HAP-1 (cell line): ENCODE measurements at places on chromosomes 3 and 15.

DNA sequence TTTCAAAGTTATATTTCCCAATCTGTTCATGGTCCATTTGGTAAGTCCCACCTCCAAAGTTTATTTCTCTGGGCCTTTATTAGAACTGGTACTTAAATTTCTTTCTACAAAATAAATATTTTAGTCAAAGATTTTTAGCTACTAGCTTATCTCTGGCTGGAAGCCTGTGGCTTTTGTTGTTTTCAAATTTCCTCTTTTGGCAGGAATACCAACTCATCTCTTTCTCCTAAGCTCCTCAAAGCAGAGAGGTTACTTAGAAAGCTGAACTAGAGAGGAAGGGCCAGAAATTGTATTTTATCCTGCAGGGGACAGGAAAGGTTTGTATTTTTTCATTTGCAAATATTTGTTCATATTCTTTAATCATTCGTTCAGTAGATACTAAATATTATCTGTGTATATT is 227.8 kb downstream of the TBL1XR1 start:
- DNase-seq, result no peak

- DNase-seq, result no peak
These were observed 158.1 kb upstream of the UBE3A start for GRCh38 chr15:25596644-25597562.

DNA sequence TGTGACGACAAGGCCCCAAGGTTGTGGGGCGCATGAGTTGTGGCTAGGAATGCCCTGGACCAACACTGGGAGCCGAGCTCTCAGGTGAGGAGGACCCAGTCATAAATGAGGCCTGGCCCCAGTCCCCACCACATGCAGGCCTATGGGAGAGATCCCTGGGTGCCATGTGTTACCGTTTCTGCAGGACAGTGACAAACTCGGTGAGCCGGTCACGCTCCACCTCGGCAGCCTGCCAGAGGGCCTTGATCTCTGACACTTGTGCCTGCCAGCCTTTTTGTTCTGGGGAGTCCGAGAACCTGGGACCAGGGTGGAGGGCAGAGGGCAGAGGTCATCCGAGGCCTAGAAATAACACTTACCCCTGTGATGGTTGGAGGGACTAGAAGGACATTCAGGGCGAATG is 27.7 kb upstream of the HHATL start:
- DNase-seq, result no peak

DNA sequence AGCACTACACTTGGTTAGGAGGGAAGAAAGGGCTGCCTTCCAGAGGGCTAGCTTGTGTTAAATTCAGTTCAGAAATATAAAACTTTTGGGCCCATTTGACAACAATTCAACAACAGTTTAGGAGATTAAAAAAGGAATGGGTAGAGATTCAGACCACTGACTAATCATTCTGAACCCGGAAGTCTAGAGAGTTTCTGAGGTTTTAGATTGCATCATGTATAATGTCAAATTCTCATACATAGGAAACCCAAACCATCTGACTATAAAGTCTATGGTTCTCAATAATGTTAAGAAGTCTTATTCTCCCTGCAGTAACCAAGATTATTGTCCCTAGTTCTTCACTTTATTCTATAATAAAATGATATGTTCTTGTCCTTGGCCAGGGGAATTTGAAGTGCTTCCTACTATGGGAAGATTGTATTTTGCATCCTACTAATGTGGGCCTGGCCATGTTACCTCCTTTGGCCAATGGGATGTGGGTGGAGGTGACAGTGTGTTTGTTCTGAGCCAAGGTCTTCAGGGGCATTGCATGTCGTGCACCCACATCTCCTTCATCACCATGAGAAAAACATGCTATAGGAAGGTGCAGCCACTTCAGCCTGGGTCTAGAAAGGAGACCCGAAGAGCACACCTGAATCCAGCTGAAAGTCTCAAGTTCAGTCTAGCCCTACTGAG is 66.4 kb upstream of the CCNL1 start:
- DNase-seq, result no peak

DNA sequence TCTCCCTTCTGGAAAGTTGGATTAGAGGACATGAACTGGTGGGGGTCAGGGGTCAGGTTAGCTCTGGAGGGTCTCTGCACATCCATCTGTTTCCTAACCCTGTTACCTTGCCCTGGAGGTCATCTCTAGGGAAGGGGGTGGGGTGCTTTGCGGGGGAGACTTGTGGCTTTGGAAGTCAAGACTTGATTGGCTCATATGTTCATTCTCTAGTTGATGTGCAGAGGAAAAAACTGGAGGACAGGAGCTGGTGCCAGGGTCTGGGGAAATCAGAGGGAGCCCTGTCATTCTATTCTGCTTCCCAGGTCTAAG is 42.9 kb upstream of the ROPN1 start:
- DNase-seq, result no peak

GRCh38 chr3:172106989-172107388 is 67.6 kb downstream of the FNDC3B start:
- peak; percentile 25 for DNase-seq

GRCh38 chr3:102741694-102742093 is 306.9 kb downstream of the ZPLD1 start:
- DNase-seq, result no peak

- no peak for DNase-seq
These were observed 35.6 kb upstream of the SPTSSB start for GRCh38 chr3:161406594-161407555.

DNA sequence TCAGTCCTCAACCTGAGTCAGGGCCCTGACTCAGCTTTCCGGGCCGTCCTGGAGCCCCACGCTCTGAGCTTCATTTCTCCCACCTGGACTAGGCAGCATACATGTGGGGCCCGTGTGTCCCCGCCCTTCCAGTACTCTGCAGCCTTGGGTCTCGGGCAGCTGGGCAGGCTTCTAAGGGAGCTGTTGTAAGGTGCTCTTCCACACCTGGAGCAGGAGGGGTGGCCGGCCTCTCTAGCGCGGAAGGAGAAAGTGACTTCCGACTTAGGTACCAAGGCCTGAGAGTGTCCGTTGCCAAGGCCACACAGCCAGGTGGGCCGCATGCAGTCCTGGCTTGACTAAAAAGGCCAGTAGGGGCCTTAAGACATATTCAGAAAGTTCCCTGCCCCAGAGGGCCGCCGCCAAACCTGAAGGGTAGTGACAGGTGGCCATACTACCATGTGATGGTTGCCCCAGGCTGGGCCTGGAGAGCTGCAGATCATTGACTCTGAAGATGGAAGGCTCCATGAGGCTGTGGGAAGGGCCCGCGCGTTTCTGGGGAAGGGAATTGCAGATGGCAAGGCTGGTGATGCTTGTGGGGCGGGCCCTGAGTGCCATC is 9.4 kb upstream of the SEMA3B start:
- DNase-seq, result no peak

- peak; percentile 38 for DNase-seq
These were observed 237.4 kb upstream of the UMPS start for GRCh38 chr3:124492824-124493223.

GRCh38 chr3:77672016-77672415 is 632.1 kb downstream of the ROBO2 start:
- DNase-seq, result no peak

- DNase-seq, result no peak
These were observed 2.3 kb upstream of the ZNF589 start for GRCh38 chr3:48238531-48239085.

DNA sequence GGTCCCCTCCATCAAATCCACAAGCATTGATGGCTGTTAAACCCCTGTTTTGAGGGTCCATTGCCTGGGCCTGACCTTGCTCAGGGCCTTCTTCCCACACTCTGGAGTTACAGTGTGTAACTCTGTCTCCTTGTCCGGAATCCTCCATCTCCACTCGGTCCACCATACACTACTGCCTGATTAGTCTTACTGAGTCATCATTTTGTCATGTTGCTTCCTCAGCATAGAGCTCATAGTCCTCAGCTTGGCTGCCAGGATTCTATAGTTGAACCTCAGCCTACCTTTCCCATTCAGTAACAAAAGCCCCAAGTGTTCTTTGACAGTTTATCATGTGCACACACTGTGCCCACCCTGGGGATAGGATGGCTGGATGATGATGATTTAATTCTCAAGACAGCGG is 113.0 kb downstream of the PDE8A start:
- DNase-seq, result no peak

GRCh38 chr15:76057332-76058000 is 2.3 kb upstream of the TMEM266 start:
- peak; percentile 79 for DNase-seq

DNA sequence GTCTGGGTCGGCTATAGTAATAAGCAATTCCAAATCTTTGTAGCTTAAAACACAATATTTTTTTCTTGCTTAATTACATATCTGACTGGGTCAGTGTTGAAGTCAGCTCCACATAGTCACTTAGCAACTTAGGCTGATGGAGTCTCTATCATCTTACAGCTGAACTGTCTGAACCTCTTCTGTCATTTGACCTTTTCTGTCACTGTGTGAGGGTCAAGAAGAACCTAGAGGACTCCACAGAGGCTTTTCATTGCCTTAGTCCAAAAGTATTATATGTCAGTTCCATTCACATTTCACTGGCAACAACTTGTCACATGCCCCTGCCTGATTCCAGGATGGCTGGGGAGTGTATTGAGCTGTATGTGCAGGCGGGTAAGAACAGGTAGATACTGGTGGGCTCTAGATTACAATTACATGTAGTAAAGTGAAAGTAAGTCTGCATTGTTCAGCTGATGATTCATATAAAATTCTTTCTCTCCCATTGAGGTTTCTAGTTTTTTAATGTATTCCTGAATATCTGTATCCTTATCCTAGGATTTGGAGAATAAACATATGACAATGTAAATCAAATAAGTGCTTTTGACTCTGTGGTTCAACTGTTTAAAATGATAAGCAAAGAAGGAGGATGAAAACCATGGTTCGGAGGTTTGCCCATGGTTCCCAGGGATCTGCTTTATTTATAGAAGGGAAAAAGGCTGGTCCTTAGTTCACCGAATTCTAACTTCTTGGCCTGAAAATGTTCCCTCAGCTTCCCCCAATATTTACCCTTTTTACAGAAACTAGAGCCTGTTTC is 5.8 kb upstream of the ARPP21 start:
- DNase-seq, result no peak

- DNase-seq, result peak; percentile 3
These were observed 2.2 kb downstream of the MYL3 start for GRCh38 chr3:46860810-46861604.

DNA sequence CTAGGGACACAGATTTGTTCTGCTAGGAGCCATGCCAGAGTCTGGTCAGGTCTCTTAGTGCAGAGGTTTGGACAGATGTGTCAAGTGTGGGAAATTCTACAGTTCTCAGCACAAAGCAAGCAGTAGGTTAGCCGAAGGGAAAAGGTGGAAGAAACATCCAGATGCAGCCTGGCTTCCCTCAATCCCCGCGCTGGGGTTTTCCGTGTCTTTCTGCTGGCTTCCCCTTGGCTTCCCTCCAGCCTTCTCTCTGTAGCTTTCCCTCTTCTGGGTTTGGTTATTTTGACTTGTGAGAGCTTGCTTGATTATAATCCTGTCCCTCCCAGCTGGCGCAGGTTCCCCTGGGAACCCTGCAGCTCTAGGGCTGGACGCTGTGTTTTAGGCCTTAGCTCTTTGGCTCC is 4.1 kb downstream of the TF start:
- DNase-seq, result no peak

- DNase-seq, result no peak
These were observed 8.7 kb downstream of the ATP8B4 start for GRCh38 chr15:50110285-50110684.

DNA sequence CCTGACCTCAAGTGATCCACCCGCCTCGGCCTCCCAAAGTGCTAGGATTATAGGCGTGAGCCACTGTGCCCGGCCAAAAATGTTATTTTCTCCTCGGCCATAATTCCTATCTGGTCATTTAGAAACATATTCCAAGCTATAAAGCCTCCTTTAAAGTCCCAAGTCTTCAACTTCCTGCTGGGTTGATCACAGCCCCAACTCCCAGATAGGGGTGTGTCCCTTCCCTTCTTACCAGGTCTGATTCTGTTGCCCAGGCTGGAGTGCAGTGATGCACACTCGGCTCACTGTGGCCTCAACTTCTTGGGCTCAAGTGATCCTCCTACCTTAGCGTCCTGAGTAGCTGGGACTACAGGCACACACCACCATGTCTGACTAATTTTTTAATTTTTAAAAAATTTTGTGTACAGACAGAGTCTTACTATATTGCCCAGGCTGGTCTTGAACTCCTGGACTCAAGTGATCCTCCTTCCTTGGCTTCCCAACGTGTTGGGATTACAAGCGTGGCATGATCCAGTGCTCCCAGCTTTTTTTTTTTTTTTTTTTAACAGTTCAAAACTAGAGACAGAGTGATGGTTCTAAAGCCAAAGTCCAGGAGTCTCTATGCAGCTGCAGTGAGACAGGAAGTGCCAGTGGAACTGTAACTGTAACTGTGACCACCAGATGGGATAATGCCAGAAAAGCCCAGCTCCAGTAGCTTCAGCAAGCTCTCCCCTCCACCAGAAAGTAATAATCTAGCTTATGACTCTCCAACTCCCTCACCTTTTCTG is 8.2 kb upstream of the PRKAR2A start:
- DNase-seq, result no peak

DNA sequence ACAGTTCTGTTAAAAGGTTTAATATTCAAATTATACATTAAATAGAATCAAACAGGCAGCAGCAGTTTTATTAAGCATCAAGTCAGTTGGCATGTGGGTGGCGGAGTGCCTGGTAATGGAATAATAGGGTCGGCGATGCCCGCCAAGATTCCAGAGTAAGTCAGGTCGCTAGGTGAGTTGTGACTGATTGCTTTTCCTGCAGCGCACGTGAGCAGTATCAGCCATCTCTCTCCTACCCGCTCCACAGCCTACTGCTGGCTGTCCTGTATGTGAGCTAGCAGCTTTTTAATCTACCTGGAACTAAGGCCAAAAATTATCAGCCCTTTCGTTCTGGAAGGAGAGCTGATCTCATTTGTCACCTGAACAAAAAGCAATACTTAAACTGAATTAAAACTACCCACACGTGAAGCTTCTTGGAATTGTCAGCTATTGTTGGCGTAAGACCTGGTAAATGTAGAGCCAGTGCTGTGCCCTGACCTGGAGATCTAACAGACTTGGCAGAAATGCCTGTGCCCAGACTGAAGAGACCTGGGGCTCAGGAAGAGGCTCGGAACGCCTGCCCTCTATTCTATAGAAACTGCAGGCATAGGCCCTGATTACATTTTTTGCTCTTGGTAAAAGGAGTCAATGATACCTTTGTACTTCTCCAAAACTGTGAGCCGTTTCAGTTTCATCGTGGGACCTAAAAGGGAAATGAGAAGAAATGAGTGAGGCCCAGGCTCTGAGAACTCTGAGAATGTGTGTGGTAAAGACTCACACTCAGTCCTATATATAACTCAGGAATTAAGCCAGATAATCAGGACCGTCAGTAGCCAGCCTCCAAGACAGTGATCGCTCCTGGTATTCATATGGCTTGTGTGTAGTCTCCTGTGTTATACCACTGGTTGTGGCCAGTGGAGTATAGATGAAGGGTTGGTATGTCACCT is 21.9 kb downstream of the IDH3A start:
- DNase-seq, result no peak

- DNase-seq, result no peak
These were observed 37.5 kb downstream of the TGFBR2 start for GRCh38 chr3:30643763-30644462.

GRCh38 chr3:12708584-12709192 is 44.8 kb upstream of the RAF1 start:
- DNase-seq, result no peak

GRCh38 chr3:18900994-18901393 is 247.3 kb upstream of the KCNH8 start:
- no peak for DNase-seq

- no peak for DNase-seq
These were observed 77.9 kb upstream of the TSC22D2 start for GRCh38 chr3:150330174-150330573.

GRCh38 chr3:23174426-23175039 is 28.6 kb upstream of the UBE2E2 start:
- DNase-seq, result no peak

- no peak for DNase-seq
These were observed 138.6 kb downstream of the SUCLG2 start for GRCh38 chr3:67515778-67516177.

GRCh38 chr3:111968319-111969054 is 10.3 kb upstream of the ABHD10 start:
- no peak for DNase-seq
